ENCODE measurements at places on chromosomes 6 and 20.

GRCh38 chr6:106133040-106133439 lies 46.9 kb downstream of the PRDM1 start:
- no peak for DNase-seq

DNA sequence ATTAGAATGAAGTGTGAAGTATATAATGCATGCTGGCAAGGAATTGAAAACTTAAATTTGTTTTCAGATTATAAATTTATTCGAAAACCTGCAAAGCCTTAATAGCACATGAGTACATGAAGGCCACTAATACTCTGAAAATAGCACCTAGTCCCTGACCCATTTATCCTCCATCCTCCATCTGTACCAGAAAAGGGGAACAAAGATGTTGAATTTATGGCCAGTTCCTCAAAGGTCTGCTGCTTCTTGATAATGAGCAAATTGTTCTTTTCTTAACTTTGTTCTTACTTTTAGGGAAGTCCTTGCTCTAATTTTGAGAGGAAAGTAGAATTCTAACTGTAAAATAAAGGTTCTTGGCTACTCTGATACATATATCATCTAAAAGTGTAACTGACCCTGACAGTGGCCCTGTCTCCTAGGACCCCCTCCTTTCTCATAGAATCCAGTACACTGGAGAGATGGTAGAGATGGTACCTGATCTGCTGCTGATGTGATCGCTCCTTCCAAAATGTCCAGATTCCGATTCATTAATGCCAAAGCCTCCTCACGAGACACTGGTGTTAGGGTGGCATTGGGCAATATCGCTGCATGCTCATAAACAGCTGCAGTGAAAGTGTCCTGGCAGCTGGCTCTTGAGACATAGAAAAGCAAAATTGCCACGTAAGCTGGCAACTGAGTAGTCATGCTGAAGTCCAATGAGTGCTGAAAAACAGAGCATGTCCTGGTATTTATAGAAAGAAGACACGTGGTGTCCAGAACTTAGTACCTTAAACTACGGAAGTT lies at the start of gene VNN1:
Gene VNN1, minus strand, starts transcription at position 704 of the 783 bp plus-strand sequence. Its CDS starts 20 bp downstream, at position 684.
- DNase-seq: peak; percentile 97

DNA sequence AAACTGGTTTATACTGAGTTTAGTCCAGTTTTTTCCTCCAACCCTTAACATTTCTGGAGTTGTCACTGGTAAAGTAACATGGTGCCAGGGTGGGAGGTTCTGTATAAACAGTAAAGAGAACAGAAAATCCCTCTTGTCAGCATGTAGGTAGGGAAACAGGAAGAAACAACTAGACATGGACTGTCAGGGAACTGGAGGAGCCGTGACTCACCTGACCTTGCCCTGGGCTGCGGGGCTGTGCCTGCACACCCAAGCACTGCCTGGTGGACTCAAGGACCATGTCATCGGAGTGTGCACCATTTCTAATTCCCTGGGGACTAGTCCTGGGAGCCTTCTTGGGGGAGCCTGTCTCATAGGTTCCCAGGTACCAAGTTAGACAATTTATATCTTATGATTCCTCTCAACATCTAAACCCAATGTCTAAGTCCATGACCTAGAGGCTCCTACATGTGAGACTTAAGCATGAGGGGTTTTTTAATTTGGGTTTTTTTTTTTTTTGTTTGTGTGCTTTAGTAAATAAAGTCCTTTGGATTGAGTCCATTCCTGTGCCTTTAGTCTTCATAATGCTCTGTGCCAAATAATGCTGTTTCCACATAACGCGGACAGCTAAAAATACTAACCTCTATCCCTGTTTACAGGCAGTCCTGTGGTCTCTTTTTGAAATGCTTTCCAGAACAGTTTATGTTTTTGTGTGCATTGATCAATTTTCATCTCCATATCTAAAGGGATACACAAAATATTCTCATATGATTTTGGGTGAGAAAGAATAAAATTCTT lies 136.9 kb upstream of the SUPT3H start:
- peak; percentile 30 for DNase-seq

DNA sequence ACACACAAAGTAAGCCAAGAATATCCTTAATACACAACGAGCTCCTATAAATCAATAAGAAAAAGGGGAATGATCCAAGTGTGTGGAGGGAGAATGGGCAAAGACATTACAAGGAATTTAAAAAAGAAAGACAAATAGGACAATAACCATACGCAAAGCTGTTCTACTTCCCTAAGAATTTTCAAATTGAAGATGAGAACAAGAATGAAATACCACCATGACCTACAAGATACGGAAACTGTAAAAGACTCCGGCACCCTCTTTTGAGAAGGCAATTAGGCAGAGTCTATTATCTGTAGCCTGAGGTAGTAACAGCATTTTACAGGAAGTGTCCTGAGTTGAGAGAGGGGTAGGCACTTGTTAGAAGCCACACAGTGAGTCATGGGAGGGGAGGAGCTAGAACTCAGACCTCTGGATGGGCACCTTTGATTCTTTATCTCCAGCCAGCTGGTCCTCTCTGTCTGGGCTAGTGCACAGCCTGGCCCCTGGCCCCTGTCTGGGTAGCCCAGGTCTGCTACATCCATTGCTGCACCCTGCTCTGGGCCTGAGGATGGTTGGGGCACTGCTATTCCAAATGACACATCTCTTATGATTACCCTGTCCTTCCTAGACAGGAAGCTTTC lies 15.3 kb downstream of the RSPO4 start:
- DNase-seq: no peak

GRCh38 chr6:28489366-28490204 lies 26.0 kb downstream of the GPX6 start:
- DNase-seq: no peak

DNA sequence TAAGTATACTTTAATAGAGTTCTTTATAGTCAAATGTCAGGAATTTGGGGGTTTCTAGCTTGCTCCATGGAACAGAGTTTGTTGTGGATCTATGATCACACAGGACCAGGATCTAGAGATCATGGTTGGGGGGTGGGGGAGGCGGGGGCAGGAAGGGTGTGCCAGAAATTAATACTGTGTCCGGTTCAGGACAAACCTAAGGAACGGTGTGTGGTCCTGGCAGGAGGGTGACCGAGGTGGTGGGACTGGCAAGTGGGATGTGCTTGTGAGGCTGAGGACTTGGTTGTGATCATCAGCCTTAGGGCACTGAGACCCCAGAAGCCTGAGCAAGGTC lies 27.9 kb downstream of the GSTA3 start:
- no peak for DNase-seq

DNA sequence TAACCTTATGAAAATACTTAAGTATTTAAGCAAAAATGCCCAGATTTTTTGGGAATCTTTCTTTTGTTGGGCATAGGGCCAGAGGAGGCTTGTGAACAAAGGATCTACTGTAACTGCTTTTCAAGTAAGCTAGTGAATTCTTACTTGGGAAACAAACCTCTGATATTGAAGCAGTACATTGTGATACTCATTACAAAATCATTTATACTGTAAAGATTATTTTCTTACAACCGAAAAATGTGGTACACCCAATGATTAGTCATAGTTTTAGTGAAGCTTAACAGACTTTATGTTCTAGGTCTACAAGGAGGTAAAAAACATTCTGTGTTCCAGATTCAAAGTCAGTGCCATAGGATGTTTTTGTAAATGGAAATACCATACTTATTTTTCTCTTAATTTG lies 272.9 kb upstream of the KCNQ5 start:
- no peak for DNase-seq

- DNase-seq: no peak
These were observed 69.2 kb upstream of the ESR1 start for GRCh38 chr6:151738267-151738666.

DNA sequence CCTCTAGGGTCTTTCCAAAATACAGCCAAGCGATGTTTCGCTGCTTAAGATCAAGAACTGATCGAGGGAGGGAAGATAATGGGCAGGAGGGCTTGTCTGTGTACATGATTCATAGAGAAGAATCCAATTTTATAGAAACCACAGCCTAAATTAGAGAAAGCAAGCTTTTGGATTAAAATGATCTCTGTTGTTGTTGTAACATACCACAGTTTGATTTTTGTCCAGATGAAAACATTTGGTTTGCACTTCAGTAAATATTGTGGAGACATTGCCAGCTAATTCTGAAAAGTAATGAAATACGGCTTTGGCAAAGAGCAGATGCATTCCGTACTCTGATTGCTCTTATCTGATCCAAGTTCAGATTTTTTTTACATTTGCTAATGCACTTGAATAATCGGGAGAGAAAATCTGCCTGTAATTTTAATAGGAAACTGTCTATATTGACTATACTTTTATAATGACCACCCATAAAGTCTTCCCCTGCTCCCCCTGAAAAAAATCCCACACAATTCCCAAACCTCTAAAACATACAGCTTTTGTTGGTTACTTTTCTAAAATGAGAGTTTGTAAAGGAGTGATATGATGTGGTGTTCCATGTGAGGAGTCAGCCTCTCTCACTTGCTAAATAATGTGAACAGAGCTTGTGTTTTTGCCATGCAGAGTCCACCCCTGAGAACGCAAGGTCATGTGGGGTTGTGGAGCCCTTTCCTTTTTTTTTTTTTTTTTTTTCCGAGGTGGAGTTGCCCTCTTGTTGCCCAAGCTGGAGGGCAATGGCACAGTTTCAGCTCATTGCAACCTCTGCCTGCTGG lies 199.9 kb downstream of the DTNBP1 start:
- DNase-seq: no peak

DNA sequence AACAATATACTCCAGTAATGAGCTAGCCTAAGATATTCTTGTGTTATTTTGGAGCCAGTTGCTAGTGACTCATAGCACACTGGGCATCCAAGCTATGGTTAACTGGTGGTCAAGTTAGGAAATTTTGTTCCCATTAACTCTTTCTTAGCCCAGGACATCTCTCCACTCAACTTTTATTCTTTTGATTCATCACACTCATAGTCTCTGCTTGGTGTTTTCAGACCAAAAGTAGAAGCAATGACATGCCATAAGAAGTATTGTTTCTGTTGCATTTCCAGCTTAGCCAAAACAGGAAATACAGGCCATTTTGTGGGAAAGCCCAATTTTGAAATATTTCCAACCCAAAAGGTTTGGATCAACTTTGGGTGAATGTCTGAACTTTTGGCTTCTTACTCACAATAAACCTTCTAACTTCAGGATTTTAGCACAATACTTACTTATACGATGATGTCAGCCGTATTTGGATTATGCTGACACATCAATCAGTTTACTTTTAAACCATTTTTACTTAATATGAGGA lies 31.6 kb upstream of the CCN2 start:
- no peak for DNase-seq

- no peak for DNase-seq
These were observed 295.8 kb downstream of the PREX1 start for GRCh38 chr20:48532028-48532427.

GRCh38 chr6:155779456-155779855 lies 323.8 kb upstream of the NOX3 start:
- no peak for DNase-seq

GRCh38 chr6:3627956-3628835 lies 123.3 kb downstream of the PXDC1 start:
- DNase-seq: no peak

DNA sequence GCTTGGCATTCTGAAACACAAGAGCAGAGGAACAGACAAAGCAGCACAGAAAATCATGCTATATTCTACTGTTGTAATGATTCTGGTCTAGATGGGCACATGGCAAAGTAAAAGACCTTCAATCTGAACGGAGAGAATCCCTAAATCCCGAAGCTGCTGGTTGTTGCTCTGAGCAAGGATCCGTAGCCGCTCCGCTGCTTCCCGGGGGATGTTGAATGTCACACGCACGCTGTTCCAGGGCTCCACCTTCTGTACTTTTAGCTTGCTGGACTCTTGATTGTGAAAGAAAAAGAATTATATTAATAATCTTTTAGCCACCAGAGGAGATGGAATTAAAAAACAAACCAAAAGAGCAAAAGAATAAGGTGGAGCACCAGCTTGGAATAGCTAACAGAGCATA lies 49.3 kb downstream of the NCOA6 start:
- DNase-seq: no peak

DNA sequence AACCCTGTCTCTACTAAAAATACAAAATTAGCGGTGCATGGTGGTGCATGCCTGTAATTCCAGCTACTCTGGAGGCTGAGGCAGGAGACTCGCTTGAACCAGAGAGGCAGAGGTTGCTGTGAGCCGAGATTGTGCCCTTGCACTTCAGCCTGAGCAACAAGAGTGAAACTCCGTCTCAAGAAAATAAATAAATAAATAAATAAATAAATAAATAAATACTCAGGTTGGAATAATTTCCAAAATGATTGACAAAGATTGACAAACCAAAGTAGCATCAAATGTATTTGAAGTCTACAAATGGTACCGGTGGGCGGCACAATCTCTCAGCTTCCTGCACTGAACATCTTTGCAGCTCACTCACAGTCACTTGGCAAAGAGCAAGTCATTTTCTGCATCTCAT lies 144.1 kb upstream of the NRSN1 start:
- DNase-seq: no peak

- DNase-seq: no peak
These were observed 146.2 kb downstream of the FAM83B start for GRCh38 chr6:54992789-54993188.

DNA sequence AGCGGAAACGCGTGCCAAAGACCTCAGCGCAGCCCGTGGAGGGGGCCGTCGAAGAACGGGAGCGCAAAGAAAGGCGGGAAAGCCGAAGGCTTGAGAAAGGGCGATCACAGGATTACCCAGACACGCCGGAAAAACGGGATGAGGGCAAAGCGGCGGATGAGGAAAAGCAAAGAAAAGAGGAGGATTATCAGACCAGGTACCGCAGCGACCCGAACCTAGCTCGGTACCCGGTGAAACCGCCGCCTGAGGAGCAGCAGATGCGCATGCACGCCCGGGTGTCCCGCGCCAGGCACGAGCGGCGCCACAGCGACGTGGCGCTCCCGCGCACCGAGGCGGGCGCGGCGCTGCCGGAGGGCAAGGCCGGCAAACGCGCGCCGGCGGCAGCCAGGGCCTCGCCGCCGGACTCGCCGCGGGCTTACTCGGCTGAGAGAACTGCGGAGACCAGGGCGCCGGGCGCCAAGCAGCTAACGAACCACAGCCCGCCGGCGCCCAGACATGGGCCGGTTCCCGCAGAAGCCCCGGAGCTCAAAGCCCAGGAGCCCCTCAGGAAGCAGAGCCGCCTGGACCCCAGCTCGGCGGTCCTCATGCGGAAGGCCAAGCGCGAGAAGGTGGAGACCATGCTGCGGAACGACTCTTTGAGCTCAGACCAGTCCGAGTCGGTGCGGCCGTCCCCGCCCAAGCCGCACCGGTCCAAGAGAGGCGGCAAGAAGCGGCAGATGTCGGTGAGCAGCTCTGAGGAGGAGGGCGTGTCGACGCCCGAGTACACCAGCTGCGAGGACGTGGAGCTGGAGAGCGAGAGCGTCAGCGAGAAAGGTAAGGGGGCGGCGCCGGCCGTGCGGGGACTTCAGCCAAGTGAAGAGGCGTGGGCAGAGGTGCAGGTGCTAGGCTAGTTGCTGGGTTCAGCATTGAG lies 296.2 kb downstream of the RIMS1 start:
- DNase-seq: no peak

DNA sequence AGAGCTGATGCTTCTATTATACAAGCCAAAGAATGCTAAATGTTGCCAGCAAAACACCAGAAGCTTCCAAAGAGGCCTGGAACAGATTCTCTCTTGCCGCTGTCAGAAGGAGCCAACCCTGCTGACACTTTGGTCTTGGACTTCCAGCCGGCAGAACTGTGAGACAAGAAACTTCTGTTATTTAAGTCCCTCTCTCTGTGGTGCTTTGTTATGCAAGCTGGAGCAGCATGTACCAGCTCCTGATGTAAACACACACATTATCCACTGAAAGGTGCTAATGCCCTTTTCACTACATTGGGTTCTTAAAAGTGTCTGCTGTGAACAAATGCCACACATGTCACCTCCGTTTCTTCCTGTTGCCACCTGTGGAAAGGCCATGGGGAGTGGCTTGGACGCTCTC lies 25.9 kb upstream of the PRELID3B start:
- DNase-seq: no peak

- DNase-seq: no peak
These were observed 329.1 kb upstream of the QKI start for GRCh38 chr6:163085426-163085825.

All from inflammatory macrophage (primary cell).